ENCODE measurements at places on chromosomes 4 and X.

- peak; percentile 50 for DNase-seq
Observed at GRCh38 chrX:54358424-54359211, 772 bp upstream of the WNK3 start.

DNA sequence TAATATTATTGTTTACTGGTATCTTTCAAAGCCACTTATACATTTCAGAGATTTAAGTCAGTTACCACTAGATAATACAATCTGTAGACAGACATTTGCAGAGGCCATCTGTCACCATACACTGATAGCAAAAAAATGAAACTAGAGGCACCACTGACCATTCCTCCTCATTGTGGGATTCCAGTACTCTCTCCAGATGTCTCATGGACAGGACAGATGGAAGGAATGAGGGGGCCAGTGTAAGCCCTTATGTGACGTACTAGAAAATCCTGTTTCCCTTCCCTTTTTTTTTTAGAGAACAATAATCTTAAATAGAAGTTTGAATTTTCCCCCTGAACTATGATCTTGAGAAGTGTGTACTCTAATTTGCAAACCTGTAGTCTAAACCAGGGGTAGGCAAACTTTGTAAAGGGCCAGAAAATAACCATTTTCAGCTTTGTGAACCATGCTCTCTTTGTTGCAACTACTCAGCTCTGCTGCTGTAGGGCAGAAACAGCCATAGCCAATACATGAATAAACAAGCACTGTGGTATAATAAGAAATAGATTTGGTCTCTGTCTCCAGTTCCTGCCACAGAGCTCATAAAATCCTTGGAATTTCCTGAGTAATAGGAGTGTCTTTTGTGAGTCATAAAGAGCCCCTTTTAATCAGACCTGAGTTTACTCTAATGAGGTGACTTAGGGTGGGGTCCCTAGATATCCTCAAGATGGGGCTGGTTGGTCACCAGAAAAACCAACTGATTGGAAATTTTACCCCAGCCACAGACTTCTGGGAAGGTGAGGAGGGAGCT, 90.4 kb downstream of the MOSPD2 start:
- DNase-seq: no peak

GRCh38 chr4:15444879-15445547, 17.2 kb downstream of the C1QTNF7 start:
- no peak for DNase-seq

- DNase-seq: no peak
Observed at GRCh38 chrX:40947276-40947675, 138.0 kb upstream of the USP9X start.

- DNase-seq: no peak
Observed at GRCh38 chrX:47091149-47091775, 13.0 kb downstream of the RGN start.

DNA sequence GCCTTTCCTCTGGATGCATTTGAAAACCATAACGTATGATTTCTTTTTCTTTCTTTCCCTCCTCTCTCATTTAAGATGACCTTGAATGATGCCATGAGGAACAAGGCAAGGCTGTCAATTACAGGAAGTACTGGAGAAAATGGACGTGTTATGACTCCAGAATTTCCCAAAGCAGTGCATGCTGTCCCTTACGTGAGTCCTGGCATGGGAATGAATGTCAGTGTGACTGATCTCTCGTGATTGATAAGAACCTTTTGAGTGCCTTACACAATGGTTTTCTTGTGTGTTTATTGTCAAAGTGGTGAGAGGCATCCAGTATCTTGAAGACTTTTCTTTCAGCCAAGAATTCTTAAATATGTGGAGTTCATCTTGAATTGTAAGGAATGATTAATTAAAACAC, 142.8 kb downstream of the GRIA2 start:
- DNase-seq: no peak

GRCh38 chr4:4961936-4962335, 57.3 kb downstream of the CYTL1 start:
- no peak for DNase-seq

- DNase-seq: no peak
Observed at GRCh38 chr4:32025851-32026459, 1305.8 kb downstream of the PCDH7 start.

- no peak for DNase-seq
Observed at GRCh38 chr4:185437809-185438208, 12.0 kb upstream of the UFSP2 start.

- DNase-seq: no peak
Observed at GRCh38 chr4:74517996-74518395, 73.1 kb downstream of the AREG start.

- no peak for DNase-seq
Observed at GRCh38 chr4:183097231-183098018, 1.6 kb upstream of the WWC2 start.

DNA sequence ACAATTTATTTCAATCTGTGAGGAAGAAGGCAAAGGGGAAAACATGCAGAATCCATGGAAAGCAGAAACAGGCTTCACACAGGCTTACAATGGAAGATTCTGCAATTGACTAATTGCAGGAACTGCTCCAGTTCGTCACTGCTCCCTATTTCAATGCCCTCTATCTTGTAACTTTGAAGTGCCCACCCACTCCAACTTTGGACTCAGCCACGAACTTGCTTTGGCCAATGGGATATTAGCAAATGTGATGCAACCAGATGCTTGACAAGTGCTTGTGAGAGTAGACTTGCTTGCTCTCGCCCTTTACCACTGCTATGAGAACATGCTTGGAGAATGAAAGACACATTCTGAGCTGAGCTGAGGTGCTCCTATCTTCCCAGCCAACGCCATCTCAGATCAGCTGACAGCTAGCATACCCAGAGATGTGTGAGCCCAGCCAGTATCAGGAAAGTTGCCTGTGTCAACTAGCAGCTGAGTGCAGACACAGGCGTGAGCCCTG, 105.7 kb upstream of the PTCHD1 start:
- DNase-seq: no peak

- no peak for DNase-seq
Observed at GRCh38 chrX:118356154-118356701, 10.3 kb downstream of the WDR44 start.

- DNase-seq: no peak
Observed at GRCh38 chr4:119016636-119017035, 119.0 kb upstream of the MYOZ2 start.

GRCh38 chr4:155430895-155431795, 54.4 kb upstream of the MAP9 start:
- DNase-seq: no peak

DNA sequence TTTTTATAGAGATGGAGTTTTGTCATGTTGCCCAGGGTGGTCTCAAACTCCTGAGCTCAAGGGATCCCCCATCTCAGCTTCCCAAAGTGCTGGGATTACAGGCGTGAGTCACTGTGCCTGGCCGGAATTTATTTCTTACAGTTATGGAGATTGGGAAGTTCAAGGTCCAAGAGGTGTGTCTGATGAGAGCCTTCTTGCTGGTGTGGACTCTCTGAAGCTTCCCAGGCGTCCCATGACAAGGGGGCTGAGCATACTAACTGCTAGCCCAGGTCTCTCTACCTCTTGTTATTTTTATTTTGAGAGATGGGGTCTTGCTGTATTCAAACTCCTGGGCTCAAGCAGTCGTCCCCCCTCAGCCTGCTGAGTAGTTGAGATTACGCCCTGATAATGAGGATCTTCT, 2.9 kb upstream of the NSD2 start:
- DNase-seq: no peak

- no peak for DNase-seq
Observed at GRCh38 chr4:71541541-71541940, 202.7 kb downstream of the SLC4A4 start.

DNA sequence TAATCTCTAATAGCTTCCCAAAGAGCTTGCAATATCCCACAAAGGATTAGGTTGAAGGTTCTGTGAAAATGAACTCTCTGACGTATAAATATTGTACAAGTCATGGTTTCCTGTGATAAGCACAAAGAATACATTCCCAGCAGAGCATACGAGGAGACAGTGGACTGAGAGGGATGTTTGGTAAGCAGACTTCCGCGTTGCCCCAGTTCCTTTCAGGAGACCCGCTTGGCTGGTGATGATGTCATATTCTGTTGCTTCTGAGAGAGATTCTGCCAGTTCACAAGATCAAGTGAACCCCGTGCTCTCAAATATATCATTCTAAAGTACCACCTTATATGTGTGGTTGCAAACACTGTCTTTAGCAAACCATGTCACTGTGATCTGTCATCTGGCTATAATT, 323.9 kb upstream of the CASK start:
- DNase-seq: no peak

DNA sequence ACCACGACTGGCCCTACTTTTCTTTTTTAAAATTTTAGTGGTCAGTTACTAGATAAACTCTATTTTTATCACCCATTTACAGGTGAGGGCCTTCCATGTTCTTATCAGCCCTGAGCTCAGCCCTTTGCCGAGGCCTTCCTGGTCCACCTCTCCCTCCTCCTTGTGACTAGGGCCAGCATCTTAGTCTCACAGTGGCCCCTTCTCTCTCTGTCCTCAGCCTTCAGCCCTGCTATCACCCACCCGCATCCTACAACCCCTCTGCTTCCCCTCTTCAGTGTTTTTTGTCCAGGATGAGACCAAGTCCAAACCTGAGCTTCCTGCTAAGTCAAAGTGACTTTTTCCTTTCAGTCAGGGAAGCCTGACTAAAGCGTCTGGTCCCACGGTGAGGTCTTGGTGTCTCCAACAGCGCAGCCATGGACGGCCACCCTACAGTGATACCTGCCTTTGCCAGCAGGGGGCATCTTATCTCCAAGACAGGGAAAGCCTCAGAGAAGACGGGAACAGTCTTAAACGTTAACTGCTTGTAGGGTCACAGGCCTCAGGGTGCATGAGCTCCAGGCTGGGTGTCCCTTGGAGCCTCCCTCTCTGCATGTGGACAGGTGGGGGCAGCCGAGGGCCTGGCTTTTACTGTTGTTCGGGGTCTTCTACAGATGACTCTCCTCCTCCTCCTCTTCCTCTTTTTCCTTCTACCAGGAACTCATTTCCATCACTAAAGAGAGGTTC, 11.7 kb upstream of the GAGE10 start:
- no peak for DNase-seq

DNA sequence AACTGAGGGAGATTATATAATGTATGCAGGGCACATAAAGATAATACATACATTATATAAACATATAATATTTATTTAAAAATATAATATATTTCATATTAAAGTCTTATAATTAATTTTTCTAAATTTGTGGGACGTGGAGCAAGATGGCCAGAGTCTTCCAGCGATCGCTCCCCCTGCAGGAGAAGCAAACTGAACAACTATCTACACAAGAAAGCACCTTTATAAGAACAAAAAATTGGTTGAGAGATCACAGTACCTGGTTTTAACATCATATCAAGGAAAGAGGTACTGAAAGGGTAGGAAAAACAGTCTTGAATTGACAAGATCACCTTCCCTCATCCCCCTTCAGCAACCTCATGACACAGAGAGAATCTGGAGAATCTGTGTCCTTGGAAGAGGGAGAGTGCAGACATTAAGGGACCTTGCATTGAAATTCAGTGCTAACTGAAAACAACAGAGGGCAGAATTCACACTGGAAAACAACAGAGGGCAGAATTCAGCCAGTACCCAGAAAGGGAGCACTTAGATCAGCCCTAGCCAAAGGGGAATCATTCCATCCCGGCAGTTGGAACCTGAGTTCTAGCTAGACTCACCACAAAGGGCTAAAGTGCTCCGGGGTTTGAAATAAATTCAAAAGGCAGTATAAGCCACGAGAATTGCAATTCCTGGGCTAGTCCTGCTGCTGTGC, 262.5 kb upstream of the NDST3 start:
- no peak for DNase-seq

DNA sequence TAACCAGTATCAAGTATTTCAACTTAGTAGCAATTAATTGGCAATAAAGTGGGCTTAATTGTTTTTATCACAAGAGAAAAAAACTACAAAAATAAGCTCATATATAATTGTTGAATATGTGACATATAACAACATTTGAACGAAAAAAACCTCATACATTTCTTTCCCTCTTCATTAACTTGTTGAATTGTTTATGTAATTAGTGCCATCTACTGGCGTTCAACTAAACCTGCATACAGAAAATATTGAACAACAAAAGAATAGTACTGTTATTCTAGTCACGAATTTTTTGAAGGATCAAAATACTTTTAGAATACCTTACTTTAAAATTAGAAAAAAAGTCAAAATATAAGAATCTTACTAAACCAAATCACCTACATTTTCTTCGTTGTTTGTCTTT, 586.5 kb upstream of the FTHL17 start:
- DNase-seq: no peak

- DNase-seq: no peak
Observed at GRCh38 chr4:11507920-11508319, 79.2 kb upstream of the HS3ST1 start.

GRCh38 chr4:174201871-174202270, 81.6 kb downstream of the FBXO8 start:
- DNase-seq: no peak

GRCh38 chr4:5980436-5981155, 37.6 kb downstream of the C4orf50 start:
- no peak for DNase-seq

DNA sequence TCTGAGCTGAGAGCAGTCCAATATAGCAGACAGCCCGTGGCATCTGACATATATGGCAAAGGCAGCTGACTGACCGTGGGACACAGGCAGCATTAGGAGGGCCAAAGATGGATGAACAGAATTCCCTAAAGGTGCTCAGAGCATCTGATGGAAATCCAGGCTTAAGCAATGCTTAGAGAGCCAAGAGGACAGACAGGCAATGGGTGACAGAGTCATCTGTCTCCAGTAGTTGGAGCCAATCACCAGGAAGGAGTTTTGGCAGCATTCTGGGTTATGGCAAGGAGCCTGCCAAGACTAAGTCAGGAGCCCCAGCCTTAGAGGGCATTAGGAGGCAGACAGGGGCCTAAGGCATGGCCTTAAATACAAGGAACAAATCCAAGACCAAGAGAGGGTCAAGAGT, 153.3 kb upstream of the USP9X start:
- DNase-seq: no peak

- no peak for DNase-seq
Observed at GRCh38 chr4:169225058-169225751, 45.6 kb downstream of the SH3RF1 start.

DNA sequence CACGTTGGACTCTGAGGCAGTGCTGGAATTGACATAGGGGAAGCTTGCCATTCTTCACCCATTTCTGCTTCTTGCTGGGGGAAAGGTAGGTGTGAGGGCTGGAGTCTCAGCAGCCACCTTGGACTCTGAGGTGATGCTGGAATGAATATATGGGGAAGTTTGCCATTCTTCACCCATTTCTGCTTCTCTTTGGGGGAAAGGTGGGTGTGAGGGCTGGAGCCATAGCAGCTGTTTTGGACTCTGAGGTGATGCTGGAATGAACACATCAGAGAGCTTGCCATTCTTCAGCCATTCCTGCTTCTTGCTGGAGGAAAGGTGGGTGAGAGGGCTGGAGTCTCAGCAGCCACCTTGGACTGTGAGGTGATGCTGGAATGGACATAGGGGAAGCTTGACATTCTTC, 115.1 kb downstream of the CRLF2 start:
- DNase-seq: no peak

- no peak for DNase-seq
Observed at GRCh38 chrX:139691493-139691842, 16.5 kb downstream of the MCF2 start.

- DNase-seq: no peak
Observed at GRCh38 chr4:6196324-6196723, 4.0 kb downstream of the JAKMIP1 start.
